ENCODE measurements at places on chromosomes 1 and 21.

GRCh38 chr1:206631085-206631509 lies 4.2 kb upstream of the DYRK3 start:
- no peak for DNase-seq

GRCh38 chr21:41615613-41616012 lies 107.7 kb upstream of the TMPRSS2 start:
- no peak for DNase-seq

- DNase-seq = no peak
These were observed 536 bp downstream of the HSF2BP start for GRCh38 chr21:43658769-43659135.

DNA sequence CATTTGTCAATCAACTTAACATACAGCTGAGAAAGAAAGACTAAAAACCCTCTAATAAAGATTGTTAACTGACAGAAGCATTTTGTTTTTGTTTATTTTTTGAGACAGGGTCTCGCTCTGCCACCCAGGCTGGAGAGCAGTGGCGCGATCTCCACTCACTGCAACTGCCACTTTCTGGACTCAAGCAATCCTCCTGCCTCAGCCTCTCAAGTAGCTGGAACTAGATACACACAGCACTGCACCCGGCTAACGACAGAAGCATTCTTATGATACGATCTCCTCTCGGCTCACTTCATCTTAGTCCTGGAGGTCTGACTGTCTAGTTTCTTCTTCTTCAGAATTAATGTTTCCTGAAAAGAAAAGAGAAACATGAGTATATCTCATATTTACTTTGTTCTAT lies 23.5 kb downstream of the RSPH1 start:
- no peak for DNase-seq

GRCh38 chr1:90534116-90534515 lies 183.0 kb downstream of the BARHL2 start:
- DNase-seq = no peak

DNA sequence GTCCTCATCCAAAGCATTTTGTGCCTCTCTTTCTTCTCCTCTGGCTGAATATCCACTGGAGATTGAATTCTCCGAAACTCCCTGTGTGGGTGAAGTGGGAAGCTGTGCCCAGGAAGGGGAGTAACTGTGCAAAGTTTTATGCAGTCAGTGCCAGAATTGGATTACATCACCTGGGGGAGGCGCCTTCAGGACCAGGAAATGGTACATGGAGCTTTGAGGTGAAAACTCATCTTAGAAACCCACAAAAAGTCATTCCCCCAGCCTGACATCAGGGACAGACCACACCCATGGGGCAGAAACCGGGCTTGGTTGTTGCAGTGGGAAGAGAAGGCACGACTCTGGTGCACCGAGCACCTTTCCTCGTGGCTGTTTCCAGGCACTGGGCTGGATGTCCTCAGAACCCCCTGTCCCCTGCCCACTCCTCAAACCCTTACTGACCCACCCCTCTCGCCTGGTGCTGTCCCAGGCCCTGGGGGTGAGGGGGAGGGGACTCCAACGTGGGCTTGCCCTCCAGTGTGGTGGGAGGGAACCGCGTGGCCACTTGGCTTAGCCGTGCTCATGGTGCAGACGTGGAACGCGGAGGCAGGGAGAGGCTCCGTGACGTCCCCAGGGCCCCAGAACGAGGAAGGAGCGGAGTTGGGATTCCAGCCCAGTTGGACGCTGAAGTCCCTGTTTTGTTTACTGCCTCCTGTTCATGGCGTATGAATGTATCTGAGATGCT lies 15.7 kb downstream of the TFF3 start:
- DNase-seq = no peak

- no peak for DNase-seq
These were observed 382.1 kb downstream of the PTPRC start for GRCh38 chr1:199020904-199021303.

DNA sequence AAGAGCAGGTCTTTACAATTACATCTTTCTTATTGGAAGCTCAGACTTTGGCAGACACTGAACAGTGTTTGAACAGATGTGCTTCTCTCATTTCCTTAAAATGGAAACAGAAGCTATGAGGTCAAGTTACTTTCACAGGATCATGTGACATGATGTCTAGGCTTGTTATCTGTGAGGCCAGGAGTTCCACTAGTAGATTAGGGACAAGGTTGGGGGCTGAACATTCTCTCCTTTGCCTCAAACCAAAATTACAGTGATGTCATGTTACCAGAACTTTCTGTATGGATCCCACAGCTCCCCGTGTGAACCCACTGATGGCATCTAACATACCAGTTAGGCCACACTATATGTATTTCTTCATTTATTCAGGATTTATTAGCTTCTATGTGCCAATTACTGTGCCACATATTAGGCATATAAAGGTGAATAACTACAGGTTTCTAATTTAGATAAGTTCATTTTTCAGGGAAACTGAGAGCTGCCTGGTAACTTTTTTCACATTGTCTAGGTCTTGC lies 6.0 kb downstream of the DYNLT5 start:
- no peak for DNase-seq

- DNase-seq = no peak
These were observed 74.7 kb downstream of the RAP1GAP start for GRCh38 chr1:21594501-21594900.

- DNase-seq = no peak
These were observed 9.8 kb downstream of the FRRS1 start for GRCh38 chr1:99756598-99756997.

DNA sequence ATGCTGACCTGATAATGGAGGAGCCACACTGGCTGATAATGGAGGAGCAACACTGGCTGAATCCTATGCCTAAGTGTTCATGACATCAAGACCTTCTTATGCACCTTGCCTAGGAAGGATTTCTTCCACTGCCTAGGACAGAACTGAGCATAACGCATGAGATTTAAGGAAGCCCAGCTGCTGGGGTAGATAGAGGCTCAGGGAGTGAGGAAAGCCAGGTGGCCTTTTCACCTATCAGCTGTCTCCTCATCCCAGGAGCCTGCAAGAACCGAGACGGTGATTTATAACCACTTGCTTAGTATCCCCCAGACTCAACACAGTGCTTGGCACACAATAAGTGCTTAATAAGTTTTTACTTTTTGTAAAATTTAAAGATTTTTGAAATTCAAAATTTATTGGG lies 7.4 kb upstream of the CTBS start:
- no peak for DNase-seq

- no peak for DNase-seq
These were observed 65.1 kb downstream of the KCNK1 start for GRCh38 chr1:233679030-233679429.

DNA sequence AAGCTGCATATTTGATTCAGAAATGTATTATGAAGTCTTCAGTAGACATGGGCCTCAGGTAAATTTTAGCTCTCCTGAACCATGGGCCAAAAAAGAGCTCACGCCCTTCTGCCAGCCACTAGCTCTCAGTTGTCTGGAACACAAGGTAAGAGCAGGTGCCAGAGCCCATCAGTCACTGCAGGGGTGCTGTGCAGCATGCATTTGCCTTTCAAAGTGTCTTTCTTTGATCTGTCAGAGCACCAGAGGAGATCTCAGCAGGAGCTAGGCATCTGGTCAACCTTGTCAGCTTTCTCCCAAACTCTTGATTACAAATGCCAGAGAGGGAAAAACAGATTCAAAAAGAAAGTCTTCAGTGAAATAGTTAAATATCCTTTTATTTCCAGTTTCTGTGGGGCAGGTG lies 332.3 kb downstream of the COL11A1 start:
- no peak for DNase-seq

DNA sequence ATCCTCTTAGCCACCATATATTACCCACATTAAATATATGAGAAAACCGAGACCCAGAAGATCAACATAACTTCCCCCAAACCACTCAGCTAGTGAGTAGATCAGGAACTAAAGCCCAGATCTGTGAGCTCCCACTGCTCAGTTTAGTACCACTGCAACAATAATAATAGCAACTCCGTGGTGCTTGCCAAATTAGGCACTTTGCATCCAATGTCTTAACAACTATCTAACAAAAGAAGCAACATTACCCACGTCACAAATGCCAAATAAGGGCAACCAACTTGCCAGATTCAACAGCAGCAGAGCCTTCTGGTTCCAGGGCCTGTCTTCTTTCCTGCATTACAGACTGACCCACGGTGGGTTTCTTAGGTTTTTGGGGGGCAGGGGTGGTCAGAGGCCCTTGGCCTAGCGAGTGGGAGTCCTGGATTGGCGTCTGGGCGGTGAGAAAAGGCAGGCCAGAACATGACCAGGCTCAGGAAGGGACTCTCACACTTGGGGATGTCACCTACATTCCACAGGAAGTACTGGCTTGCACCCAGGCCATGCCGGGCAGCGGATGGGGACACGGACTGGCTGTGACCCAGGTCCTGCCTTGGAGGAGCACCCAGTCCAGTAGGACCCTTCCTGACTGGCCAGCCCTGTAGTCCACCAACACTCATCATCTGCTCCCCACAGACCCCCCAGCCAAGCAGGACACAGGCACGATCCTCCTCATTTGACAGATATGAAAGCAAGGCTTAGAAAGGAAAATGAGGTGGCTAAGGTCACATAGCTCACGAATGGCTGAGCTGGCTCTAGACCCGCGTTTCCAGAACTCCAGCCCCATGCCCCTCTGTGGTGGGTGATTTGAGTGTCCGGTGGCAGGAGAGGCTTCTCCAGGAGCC lies 4.6 kb downstream of the HCRTR1 start:
- DNase-seq = no peak

DNA sequence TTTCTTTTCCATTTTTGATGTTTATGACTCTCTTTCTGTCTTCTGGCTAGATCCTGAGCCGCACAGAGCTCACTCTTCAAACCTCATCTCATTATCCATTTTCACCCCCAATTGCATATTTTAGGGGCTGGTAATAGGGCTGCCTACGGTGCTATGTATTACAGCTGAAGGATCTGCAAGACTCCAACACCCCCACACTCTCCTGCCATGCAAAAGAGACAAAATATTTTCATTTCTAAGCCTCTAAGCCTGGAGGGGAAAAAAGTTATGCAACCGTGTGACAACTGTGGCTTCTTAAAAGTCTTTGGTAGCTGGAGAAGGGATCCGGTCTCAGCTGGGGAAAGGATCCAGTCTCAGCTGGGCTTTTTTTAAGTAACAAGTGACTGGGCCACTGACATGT lies 311.6 kb downstream of the NPHP4 start:
- no peak for DNase-seq

DNA sequence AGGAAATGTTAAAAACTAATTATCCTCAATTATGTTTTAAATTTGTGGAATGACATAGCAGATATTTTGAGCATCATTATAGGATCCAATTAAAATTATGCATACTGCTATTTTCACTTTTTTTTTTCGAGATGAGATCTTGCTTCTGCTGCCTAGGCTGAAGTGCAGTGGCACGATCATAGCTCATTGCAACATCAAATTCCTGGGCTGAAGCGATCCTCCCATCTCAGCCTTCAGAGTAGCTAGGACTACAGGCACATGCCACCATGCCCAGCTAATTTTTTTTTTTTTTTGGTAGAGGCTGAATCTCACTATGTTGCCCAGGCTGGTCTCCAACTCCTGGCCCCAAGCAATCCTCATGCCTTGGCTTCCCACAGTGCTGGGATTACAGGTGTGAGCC lies 11.3 kb upstream of the SLC1A7 start:
- DNase-seq = no peak

- no peak for DNase-seq
These were observed 61.6 kb upstream of the PRDX6 start for GRCh38 chr1:173415490-173415889.

- no peak for DNase-seq
These were observed 40.2 kb upstream of the ZNF124 start for GRCh38 chr1:247212012-247212411.

DNA sequence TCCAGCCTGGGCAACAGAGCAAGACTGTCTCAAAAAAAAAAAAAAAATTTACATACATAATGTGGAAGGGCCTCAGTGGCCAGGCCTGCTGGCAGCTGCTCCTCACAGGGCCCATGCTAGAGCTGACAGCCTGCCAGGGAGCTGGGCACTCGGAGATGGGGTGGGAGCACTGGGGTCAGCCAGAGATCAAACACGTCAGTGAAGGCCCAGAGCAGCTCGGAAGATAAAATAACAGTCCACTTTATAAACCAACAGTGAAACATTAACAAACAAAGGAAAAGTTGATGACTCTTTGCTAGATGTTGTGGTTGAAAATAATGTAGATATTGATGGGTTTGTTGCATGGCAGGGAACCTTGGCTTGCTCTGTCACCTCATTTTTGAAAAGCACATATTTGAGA lies 42.7 kb downstream of the ATP5PF start:
- DNase-seq = no peak

DNA sequence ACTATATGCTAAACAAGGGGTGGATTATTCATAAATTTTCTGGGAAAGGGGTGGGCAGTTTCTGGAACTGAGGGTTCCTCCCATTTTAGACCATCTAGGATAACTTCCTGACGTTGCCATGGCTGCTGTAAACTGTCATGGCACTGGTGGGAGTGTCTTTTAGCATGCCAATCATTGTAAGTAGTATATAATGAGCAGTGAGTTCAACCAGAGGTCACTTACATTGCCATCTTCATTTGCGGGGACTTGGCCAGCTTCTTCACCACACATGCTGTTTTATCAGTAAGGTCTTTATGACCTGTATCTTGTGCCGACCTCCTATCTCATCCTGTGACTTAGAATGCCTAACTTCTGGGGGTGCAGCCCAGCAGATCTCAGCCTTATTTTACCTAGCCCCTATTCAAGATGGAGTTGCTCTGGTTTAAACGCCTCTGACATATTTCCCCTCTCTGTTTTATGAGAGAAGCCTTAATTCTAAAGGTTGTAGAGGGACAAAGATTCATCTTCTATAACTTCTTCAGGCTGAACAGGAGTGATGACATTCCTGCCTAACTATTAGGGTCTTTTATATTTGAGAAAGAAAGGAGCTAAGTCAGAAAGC lies 60.4 kb downstream of the DIP2A start:
- DNase-seq = no peak

- no peak for DNase-seq
These were observed 46.3 kb downstream of the UMODL1 start for GRCh38 chr21:42117229-42117966.

DNA sequence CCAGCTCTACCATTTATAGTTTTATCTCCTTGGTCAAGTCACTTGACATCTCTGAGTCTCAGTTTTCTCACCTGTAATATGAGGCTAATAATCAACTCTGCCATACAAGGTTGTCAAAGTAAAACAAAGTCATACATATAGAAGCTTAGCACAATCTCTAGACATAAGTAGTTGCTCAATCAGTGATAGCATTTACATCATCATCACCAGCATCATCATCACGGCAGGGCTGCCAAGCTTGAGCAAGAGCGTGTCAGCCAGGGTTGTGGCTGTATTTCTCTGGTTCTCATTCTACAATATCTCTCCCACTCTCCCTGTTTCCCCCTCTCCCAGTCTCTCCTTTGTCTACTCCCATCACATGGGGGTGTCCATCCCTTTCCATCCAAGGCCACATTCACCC lies 41.7 kb upstream of the COA6 start:
- no peak for DNase-seq

- DNase-seq = no peak
These were observed 60.9 kb upstream of the C1orf105 start for GRCh38 chr1:172359491-172359999.

GRCh38 chr1:208185801-208186231 lies 58.4 kb downstream of the PLXNA2 start:
- no peak for DNase-seq
